Central memory CD8-positive, alpha-beta T cell (primary cell): ENCODE measurements at places on chromosomes 1 and 21.

GRCh38 chr1:48093147-48093546, 96.0 kb upstream of the TRABD2B start:
- no peak for DNase-seq

DNA sequence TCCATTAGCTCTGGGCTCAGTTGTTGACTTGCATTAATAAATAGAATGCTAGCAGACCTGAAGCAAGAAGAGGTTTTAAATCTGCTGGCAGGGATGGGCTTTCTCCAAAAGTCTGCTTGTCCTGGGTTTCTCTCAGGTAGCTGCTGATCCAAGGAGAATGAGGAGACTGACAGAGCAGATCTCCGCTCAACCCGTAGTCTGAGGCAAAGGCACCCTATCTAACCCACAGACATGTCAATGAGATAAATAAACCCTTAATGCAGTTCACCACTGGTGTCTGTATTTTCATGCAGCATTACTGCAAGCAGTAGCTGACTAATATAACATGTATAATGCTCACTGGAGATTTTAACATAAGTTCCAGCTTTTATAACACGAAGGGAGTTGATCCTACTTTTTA, 44.1 kb upstream of the RGS21 start:
- DNase-seq, result no peak

DNA sequence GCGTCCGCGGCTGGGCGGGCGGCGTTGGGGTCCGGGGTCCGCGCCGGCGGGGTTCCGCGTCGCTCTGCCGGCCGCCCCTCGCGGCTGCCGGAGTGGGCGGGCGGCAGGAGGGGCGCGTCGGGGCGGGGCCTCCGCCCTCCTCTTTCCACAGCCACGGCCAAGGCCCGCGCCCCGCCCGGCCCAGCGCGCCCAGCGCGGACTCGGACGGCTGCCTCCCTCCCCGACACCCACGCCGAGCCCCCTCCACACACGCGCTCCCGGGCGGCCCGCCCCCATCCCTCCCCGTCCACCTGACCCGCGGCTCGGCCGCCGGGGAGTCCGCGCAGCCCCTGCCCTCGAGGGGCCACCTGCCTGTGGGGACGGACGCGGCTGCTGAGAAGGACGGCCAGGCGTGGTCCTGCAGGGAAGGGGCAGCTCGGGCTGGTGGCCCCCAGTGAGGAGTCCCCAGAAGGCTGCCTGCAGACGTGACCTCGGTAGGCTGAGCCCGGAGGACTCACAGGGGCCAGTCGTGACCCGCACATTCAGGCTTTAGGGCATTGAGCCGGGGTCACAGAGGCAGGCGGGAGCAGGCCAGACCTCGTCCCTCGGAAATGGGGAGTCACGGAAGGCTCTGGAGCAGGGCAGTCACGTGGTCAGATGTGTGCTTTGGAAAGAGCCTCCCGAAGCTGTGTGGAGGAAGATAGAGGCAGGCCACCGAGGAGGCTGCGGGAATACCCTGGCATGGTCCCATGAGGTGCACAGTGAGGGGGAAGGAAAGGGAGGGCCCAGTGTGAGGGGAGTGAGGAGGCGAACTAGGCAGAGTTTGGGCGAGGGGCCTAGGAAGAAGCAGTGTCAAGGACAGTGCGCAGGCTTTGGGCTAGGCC, at the start of gene COL8A2:
Gene COL8A2 (minus strand): TSS at position 94 of the 863 bp plus-strand sequence. CDS start 24,980 bp downstream, outside the sequence.
- no peak for DNase-seq

GRCh38 chr1:19427087-19427781, 58.1 kb downstream of the CAPZB start:
- DNase-seq, result no peak

GRCh38 chr1:6588128-6588892, 8.5 kb downstream of the ZBTB48 start:
- DNase-seq, result no peak

GRCh38 chr1:44141531-44141930, at the start of gene KLF18:
KLF18 (minus strand) TSS chr1:44141631; CDS start chr1:44141631, 0 bp downstream.
- no peak for DNase-seq

GRCh38 chr1:177044390-177044789, 120.1 kb downstream of the ASTN1 start:
- no peak for DNase-seq

GRCh38 chr1:143748906-143749305, 222.9 kb downstream of the FAM72C start:
- no peak for DNase-seq

DNA sequence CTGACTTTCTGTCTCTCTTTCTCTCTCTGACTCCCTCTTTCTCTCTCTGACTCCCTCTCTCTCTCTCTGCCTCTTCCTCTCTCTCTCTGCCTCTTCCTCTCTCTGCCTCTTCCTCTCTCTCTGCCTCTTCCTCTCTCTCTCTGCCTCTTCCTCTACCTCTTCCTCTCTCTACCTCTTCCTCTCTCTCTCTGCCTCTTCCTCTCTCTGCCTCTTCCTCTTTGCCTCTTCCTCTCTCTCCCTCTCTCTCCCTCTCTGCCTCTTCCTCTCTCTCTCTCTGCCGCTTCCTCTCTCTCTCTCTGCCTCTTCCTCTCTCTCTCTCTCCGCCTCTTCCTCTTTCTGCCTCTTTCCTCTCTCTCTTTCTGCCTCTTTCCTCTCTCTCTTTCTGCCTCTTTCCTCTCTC, 18.6 kb upstream of the ANKRD45 start:
- DNase-seq, result no peak
